ENCODE measurements at places on chromosomes 7 and 10. TPM values are rescaled to one million over a fixed set of nuclear protein-coding genes. Genes with fewer than 3 reads are reported as not detected.

DNA sequence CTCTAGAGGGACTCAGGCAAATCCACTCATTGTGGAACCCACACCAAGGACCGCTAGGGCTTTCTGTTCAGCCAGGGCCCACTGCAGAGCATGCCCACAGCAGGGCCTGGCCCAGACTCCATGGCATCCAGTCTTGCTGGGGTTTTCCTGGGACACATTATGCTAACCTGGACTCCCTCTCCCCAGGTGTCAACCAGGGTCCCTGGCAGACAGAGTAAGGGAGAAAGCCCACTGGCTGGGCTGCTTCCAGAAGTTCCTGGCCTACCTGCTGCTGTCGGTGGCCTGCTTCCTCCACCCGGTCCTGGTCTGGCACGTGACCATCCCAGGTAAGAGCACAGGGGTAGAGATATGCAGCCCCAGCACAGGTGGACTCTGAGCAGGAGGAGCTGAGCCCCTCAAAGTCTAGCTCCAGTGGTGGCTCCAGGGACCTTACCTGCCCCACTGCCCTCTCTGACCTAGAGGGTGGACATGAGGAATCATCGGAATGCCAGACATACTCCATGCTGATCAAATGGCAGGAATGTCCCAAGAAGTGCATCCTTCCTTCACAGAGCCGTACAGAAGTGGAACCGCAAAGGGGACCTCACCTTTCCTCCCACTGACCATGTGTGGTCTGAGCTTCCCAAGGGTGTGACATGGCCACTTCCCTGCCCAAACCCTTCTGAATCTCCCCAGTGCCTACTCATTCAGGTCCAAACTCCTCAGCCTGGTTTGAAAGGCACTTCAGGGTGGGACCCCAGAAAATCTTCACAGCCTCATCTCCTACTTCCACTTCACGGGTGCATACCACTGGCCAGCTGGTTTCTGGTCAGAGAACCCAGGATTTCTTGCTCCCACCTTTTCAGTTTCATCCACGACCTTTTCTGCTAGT, 22.5 kb downstream of the TMEM72 start:
- no peak for DNase-seq

- peak; percentile 39 for DNase-seq
Measured at GRCh38 chr7:44073664-44074348, 8.4 kb upstream of the PGAM2 start.

DNA sequence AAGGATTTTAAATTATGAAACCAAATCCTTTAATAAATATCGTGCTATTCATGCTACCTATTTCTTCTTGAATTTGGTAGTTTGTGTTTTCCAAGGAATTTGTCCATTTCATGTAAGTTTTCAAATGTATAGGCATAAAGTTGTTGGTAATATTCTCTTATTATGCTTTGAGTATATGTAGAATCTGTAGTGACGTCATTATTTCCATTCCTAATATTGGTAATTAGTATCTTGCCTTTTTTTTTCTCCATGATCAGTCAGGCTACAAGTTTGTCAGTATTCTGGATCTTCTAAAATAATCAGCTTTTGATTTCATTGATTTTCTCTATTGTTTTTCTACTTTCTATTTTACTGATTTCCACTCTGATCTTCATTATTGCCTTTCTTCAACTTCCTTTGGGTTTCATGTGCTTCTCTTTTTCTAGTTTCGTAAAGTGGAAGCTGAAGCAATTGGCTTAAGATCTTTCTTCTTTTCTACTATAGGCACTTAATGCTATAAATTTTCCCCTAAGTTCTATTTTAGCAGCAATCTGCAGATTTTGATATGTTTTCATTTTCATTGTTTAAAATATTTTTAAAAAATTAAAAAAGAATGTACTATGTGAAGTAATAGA, 156.5 kb upstream of the HDAC9 start:
- no peak for DNase-seq

DNA sequence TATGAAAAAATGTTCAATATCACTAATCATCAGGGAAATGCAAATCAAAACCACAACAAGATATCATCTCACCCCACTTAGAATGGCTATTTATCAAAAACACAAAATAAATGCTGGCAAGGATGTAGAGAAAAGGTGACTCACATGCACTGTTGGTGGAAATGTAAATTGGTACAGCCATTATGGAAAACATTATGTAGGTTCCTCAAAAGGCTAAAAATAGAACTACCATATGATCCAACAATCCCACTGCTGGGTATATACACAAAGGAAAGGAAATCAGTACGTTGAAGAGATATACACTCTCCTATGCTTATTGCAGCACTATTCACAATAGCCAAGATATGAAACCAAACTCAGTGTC, 50.2 kb downstream of the CDK1 start:
- peak; percentile 18 for DNase-seq

GRCh38 chr7:20038676-20039075, 178.5 kb downstream of the MACC1 start:
- no peak for DNase-seq

DNA sequence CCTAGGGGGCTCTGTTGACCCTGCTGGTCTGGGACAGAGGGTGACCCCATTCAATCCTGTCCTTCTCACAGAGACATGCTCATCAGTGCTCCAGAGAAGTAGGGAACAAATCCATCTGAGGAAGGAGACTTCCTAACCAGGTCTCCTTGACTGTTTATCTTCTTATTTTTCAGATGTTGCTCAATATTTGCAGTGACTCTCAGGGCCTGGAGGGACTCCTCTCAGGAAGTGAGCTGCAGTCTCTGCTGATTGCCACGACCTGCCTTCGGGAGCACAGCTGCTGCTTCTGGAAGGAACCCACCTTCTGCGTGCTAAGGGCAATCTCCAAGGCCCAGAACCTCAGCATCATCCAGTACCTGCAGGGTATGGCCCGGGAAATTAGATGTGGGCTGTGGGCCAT, 41.0 kb downstream of the WDFY4 start:
- DNase-seq: no peak

GRCh38 chr10:8225187-8225586, 170.7 kb downstream of the GATA3 start:
- DNase-seq: no peak

GRCh38 chr10:47183704-47184041, 116.3 kb upstream of the GDF10 start:
- no peak for DNase-seq

GRCh38 chr10:20768843-20769242, 128.3 kb downstream of the NEBL start:
- DNase-seq: peak; percentile 2

GRCh38 chr7:157138101-157138423, 664 bp upstream of the UBE3C start:
- no peak for DNase-seq

DNA sequence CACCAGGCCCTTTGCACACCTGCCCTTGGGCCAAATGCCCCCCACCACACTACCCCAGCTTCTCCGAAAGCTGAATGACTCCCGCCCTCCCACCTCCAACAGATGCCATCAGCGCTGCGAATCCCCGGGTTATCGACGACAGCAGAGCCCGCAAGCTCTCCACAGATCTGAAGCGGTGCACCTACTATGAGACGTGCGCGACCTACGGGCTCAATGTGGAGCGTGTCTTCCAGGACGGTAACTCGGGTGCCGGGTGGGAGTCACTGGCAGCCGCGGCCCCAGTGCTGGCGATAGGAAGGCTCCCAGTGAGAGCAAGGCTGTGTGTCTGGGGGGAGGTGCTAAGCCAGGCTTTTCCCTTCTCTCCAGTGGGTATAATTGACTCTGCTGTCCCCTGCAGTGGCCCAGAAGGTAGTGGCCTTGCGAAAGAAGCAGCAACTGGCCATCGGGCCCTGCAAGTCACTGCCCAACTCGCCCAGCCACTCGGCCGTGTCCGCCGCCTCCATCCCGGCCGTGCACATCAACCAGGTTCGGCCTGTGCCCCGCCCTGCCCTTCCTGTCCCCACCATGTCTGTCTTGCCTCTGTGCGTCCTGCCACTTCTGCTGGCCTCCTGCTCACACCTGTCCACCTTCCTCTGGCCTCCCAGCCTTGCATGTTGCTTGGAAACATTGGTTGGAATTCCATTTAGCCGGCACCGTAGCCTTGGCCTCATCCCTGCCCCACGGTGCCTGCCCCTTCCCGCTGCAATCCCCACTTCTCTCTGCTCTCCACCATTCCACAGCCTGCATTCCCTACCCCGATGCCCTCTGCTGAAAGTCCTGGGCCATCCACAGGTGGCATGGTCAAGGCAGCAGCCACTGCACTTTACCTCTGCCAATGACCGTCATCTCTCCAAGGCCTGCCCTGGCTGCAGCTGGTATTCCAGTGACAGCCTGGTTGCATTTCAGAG, 32.1 kb downstream of the AGAP3 start:
- DNase-seq: no peak

DNA sequence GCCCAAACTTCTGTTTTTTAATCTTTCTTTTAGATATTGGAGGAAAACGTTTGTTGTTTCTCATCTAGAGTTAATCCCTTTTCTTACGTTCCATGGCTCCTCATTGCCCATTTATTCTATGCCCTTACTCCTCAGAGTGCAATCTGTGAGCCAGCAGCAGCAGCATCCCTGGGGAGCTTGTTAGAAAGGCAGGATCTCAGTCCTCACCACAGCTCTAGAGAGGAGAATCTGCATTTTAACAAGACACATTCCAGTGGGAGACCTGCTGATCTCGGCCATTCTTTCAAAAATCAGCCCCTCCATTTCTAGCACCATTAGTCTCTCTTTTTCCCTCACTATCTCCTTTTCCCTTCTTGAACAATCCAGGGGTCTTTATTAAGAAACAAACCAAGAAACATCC, 84.4 kb upstream of the NOBOX start:
- DNase-seq: no peak

DNA sequence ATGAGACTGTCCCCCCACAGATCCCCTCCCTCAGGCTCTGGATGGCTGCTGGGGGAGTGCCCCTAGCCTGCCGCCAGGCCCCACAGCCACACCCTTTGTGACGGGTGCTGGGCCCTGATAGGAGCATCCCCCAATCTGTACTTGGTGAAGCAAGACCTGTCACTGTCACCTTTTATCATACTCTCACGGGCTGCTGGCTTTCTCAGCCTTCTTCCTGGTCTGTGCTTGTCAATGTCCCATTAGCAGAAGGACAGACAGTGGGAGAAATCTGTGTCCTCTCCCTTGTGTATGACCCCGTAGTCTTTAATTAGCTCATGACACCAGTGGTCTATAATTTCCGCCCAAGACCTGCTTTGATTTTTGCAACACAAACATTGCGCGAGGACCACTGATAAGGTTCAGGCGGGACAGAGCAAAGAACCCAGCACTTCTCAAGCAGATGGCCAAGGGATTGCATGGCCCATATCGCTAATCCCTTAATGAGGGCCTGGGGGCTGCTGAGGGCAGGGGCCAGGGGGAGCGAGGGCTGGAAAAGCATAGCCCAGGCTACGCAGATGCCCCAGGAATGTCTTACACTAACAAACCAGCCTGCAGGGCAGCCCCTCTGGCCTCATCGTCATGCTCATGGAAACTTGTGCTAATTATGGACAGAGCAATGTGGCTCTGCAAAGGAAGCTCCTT, 127.8 kb downstream of the PTPN20 start:
- peak; percentile 34 for DNase-seq

DNA sequence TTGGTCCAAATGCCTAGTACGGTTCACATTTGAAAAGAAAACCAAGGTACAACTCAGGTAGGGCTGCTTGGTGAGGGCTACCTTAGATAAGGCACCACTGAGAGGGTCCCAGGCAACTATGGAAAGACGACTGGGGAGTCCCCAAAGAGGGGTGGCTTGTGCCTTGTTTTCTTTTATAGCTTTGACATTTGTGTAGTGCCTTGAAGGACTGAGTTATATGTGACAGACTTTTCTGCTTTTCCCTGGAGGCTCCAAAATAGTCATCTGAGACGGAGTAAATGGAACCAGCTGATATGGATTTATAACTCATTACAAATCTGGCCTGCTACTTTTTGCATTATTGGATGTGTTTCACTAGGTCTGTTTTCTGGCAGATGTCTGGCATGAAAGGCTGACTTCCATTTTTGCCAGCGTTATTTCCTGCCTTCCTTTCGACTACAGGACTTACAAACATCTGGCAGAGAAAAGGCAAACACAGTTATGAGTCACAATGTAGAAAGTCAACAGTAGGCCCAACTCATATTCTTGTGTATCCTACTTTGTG, 88.2 kb upstream of the IMMP2L start:
- peak; percentile 72 for DNase-seq

DNA sequence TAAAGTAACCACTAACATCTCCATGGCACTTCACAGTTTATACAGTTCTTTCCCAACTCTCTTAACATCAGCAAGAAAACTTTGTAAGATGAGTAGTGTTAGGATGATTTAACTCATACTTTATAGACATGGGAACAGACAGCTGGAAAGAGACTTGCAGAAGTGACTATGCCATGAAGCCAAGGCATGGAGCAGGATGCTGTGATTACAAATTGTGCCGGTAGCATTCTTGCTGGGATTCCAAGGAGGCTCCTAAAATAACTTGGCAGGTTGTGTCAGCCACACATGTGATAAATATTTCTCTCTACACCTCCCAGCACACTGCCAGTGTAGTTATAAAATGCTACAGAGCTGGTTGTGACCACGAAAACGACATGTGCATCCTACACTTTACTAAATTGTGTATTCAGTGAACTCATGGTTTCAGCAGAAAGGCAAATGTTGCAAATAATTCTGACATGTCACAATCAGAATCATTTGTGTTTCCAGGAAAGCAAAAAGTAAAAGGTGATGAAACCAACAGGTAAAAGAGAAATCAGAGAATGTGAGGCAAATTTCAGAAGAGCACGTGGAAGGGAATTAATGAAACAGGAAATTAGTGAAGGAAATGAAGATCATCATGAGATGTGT, 5.6 kb upstream of the CYP3A4 start:
- DNase-seq: no peak

DNA sequence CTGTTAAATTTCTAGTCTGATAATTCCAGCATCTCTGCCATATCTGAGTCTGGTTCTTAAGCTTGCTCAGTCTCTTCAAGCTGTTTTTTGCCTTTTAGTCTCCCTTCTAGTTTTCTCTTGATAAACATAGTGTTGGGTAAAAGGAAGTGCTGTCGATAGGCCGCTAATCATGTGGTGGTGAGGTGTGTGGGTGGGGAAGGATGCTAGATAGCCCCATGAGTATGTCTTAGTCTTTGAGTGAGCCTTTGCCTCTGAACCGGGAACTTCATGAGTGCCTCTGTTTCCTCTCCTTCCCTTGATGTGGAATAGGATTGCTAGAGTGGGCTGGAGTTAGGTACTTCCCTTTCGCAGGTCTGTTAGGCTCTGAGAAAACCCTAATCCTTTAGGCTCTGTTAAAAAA, 441.8 kb downstream of the INHBA start:
- DNase-seq: no peak

The NUTM2E gene
- under 0.01 TPM for total RNA-seq

The PRLHR gene
- total RNA-seq: not detected

The HMX3 gene
- not detected for total RNA-seq

The NODAL gene
- not detected for total RNA-seq

The C7orf57 gene
- total RNA-seq: under 0.01 TPM

The GNGT1 gene
- not detected for total RNA-seq

The ACTL6B gene
- total RNA-seq: not detected

The POLR3A gene
- 18.6 TPM for total RNA-seq

The EPO gene
- not detected for total RNA-seq

The CALHM1 gene
- total RNA-seq: not detected

The CPED1 gene
- 95.9 TPM for total RNA-seq

The ZNF727 gene
- total RNA-seq: not detected
